ENCODE measurements at places on chromosomes 2 and 18. TPM values are rescaled to one million over a fixed set of nuclear protein-coding genes. Genes with fewer than 3 reads are reported as not detected.

GRCh38 chr2:241606186-241606585, 30.8 kb downstream of the THAP4 start:
- H3K27ac ChIP-seq: no peak overlapping the region
- H3K36me3 ChIP-seq: peaks cover 22% of the 10 kb centered on the region
- no peaks in the 10 kb centered on the region for H3K27me3 ChIP-seq

GRCh38 chr18:49913221-49913620, 99.9 kb upstream of the ACAA2 start:
- H3K36me3 ChIP-seq: no peaks in the 10 kb centered on the region
- H3K27ac ChIP-seq: no peak overlapping the region
- no peak for DNase-seq

- H3K4me1 ChIP-seq: no peaks in the 10 kb centered on the region
- H3K4me3 ChIP-seq: no peak overlapping the region
- H3K27me3 ChIP-seq: no peaks in the 10 kb centered on the region
- H3K27ac ChIP-seq: no peak overlapping the region
- no peak for DNase-seq
- no peaks in the 10 kb centered on the region for H3K36me3 ChIP-seq
Observed at GRCh38 chr2:151071382-151071781, 190.3 kb downstream of the RBM43 start.

GRCh38 chr2:173298536-173299097, 56.1 kb upstream of the CDCA7 start:
- H3K27me3 ChIP-seq: no peaks in the 10 kb centered on the region
- no peak overlapping the region for H3K27ac ChIP-seq
- H3K4me3 ChIP-seq: no peak overlapping the region
- no peaks in the 10 kb centered on the region for H3K36me3 ChIP-seq
- no peak for DNase-seq
- no peaks in the 10 kb centered on the region for H3K4me1 ChIP-seq

The ZNF804A gene
- 0.08 TPM for polyA plus RNA-seq

The C2orf74 gene
- polyA plus RNA-seq: 23.3 TPM

DNA sequence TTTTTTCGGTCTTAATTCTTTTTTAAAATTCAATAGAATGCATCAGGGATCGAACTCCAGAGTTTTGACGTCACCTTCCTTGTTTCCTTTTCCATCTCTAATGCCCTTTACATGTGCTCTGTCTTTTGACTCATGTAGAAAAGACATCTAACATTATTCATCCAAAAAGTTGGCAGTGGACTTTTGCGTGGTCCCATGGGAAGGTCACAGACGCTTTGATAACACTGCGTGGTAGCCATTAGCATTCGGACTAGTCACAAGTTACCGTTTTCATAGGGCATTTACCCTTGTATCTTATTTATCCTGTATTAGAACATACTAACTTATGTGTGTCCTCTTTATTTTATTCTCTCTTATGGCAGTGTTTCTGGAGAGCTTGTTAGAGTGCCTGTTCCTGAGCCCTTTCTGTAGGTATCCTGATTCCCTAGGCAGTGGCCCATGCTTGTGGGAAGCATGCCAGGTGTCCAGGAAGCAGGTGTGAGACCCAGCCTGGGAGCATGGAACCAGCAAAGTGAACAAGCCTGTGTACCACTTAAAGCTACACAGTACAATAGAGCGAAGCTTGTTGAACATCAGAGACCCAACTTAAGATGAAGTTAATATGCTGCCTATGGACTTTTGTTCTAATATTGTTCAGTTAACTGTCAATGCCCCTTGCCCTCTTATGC, 73.6 kb upstream of the RBM44 start:
- H3K27me3 ChIP-seq: no peaks in the 10 kb centered on the region
- peak overlapping the region; percentile 6 for H3K27ac ChIP-seq
- no peak overlapping the region for H3K4me3 ChIP-seq
- peaks cover 12% of the 10 kb centered on the region for H3K4me1 ChIP-seq

DNA sequence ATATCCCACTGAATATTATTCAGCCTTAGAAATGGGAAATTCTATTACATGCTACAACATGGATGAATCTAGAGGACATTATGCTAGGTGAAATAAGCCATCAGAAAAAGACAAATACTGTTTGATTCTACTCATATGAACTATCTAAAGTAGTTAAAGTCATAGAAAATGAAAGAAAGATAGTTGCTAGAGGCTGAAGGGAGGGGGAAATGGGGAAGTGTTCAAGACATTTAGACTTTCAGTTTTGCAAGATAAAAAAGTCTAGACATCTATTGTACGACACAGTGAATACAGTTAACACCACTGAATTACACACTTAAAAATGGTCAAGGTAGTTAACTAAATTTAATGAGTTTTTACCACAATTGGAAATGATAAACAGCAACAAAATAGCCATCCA, 835.9 kb upstream of the CHAC2 start:
- H3K4me1 ChIP-seq: peaks cover 7% of the 10 kb centered on the region
- H3K27ac ChIP-seq: no peak overlapping the region
- H3K27me3 ChIP-seq: no peaks in the 10 kb centered on the region
- H3K36me3 ChIP-seq: no peaks in the 10 kb centered on the region

DNA sequence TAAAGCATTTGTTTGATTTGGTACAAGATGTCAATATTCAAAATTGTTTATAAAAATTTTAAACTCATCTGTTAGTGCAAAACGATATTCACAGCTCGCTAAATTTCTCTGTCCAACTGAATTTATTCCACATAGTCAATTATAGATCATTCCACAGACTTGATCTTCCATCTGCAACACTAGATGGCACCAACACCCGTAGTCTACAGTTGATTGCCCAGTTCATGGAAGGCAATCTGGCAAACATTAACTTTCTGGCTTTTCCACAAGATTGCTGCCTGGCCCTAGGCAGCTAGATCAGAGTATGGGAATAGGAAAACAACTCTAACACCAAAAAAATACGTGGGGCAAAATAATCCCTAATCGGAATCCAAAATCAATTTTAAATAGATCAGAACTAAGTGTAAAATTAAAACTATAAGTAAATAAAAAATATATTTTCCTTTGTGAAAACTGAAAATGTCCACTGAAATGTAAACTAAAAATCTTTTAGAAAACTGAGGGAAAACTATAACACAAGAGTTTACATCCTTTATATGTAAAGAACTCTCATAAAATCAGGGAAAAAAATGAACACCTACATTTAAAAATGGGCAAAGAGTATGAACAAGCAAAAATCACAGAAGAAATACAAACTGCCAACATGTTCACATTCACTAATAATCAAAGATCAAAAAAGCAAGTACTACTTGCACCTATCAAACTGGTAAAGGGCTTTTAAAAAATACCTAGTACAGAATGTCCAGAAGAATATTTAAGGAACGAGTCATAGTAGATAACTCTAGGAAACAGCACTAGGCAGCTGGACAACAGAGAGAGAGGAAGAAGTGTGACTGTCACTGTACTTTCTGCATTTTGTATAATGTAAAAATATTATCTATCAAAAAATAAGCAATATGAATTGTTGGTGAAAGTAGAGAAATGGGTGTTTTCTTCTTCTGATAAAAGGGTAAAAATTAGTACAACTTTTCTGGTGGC, 35.0 kb downstream of the RTN4 start:
- H3K27me3 ChIP-seq: no peaks in the 10 kb centered on the region
- no peaks in the 10 kb centered on the region for H3K36me3 ChIP-seq
- no peak overlapping the region for H3K4me3 ChIP-seq
- peaks cover 26% of the 10 kb centered on the region for H3K4me1 ChIP-seq

Data from liver (tissue), 10 donors.